ENCODE measurements at places on chromosomes 16 and 17.

DNA sequence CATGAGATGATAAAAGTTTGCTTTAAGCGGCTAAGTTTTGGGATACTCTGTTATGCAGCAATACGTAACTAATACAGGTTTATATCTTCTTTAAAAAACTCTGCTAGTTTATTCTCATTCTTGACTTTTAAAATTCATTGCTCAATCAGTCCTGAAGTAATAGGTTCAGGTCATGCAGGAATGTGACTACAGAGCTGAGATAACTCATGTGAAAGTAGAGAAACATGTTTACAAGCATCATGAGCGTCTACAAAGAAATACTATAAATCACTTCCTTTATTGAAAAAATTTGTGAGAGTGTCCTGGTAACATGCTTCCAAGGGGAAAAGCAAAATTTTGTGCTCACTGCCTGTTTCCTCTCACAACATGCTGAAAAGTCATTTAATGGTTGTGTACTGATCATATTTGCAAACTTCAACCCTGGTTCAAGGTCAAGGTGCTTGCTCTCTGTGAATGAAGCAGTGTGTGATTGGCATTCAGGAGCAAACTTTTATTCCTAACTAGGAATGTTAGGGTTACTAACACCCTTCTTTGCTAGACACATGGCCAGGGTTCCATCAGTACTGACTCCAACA lies 12.5 kb upstream of the TMIGD1 start:
- no peak for ATAC-seq

DNA sequence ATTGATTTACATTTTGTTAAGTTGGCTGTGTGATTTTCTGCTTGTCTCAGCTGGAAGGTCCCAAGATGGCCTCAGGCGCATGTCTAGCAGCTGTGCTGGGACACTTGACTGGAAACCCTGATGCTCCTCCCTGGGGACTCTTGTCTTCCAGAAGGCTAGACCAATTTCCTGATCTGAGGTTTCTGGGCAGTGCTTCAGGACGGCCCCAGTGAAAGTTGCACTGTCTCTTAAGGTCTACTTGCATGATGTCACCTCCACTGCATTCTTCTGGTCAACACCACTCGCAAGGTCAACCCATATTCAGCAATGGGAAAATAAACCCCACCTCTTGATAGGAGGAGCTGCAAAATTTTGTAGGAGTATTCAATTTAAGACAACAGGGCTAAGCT lies 116.0 kb downstream of the SALL1 start:
- ATAC-seq, result no peak

GRCh38 chr16:49977427-49977826 lies 47.6 kb upstream of the CNEP1R1 start:
- no peak for ATAC-seq

DNA sequence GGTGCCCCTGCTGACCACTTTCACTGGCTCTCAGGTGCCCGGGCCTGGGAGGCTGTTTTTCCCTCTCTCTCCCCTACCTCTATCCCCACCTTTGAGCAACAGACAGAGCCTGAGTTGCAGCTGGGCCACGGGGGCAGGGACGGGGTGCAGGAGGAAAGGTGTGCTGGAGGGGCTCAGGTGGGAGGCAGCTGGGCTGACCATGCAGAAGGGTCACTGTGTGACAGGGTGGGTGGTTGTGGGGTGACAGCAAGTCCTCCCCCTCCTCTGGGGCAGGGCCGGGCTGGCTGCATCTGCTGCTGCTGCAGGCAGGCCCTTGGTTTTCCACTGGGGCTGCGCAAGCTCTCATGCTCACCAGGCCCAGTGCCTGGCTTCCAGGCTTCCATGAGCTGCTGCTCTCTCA lies 6.6 kb downstream of the ZNF319 start:
- no peak for ATAC-seq

DNA sequence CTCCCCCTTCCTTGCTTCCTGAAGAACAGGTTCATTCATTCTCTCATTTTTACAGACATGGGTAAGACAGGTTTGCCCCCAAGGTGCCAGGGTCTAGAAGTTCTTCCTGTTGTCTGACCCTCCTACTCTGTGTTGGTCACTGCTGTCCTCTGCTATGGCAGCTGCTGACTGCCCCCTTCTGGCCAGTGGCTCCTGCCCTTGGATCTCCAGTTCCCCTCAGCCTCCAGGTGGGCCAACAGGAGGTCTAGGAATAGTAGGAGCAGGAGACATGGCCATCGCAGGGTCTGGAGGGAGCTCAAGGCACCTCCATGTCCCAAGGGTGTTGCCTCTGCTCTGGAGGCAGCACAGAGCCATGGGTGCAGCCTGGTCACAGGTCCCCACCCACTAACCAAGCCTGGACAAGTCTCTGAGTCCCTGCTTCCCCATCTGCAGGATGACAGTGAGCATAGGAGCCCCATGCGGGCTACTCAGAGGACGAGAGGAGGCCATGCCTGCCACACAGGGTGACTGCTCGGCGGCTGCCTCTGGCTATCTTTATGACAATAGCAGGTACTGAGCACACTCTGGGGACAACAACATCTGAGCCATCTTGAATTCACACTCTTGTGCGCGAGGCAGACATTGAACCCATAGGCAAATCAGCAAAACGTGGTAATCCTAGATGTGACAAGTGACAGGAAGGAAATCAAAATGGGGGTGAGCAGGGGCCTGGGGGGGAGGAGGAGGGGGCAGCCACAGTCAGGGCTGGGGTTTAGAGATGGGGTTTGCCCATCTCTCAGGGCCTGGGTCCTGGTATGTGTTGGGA lies 27.0 kb upstream of the NXPH3 start:
- ATAC-seq, result no peak

GRCh38 chr17:66492561-66493005 lies 190.2 kb downstream of the PRKCA start:
- no peak for ATAC-seq

GRCh38 chr17:56717471-56717870 lies 116.2 kb downstream of the C17orf67 start:
- ATAC-seq, result no peak

DNA sequence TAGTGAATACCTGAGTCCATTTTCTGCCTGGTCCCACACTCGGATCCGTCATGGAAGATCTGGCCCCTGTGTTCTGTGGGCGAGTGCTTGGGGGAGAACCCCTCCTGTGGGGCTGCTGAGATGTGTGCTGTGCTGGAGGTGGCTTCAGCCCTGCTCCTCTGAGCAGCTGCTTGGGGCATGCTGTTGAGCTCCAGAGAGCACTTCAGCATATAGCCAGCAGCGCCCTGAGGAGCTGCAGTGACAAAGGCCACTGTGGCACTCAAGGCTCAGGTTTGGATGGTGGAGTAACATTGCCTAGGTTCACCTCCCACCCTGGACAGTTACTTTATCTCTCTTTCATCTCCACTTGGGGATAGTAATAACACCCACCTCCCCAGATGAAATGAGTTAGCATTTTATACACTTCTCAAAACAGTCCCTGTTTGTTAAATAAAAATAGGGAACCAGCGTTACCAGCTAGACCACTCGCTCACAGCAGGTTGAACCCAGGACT lies 75.3 kb downstream of the KSR1 start:
- ATAC-seq, result peak; percentile 62

- ATAC-seq, result no peak
These were observed 16.2 kb downstream of the C16orf87 start for GRCh38 chr16:46814790-46815189.

DNA sequence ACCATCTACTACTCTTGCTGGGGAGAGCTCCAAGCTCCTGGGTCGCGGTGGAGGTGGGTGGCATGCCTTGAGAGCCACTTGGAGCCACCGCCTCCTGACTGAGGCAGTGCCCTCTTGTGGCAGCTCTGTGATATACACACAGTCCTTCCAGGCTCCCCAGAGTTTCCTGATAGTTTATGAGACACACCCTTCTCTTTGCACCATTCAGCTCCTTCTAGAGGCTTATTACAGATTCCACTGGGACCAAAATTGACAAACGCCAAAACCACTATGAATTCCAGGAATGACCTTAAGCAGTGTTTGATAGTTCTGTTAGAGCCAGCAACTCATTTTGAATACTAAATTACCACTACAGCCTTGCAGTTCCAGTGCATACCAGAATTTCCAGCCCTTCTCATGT lies 170.1 kb upstream of the CDH13 start:
- ATAC-seq, result peak; percentile 65

- ATAC-seq, result no peak
These were observed at the start of gene PVALEF for GRCh38 chr17:81165246-81166032. Gene PVALEF, plus strand, starts transcription at chr17:81165507. Its CDS starts 15,720 bp downstream, at chr17:81181227.

DNA sequence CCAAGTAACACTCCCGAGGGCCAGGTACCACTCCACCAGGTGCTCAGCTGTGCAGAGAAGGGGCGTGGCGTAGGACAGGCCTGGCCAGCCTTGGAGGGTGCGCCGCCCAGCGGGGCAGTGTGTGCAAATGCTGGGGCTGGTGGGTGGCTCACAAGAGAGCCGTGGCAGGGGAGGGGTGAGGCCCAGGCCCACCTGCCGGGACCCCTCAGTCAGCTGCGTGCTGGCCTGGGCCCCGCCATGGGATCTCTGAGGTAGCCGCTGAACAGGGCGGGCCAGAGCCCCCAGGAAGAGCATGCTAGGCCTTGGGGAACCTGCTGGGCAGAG lies 8.8 kb downstream of the TPSG1 start:
- no peak for ATAC-seq

DNA sequence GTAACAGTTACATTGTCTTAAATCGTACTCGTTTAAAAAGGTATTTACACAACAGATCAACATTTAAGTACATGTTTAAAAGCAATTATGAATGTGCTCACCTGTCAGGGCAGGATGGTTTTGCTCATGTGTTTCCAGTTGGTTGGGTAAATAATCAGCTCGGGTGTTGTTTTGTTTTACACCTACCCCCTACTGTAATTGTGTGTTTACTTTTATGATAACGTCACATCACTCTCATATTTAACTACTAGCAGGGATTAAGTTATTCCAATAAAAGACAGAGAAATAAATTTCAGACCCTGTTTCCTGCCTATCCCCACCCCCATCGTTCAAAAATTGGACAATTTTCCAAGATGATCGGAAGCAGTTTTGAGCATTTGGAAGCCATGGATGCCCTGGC lies 390.2 kb downstream of the SEC14L1 start:
- ATAC-seq, result no peak

GRCh38 chr16:83011939-83012338 lies 385.2 kb downstream of the CDH13 start:
- ATAC-seq, result no peak

GRCh38 chr16:51151961-51152663 lies 1.0 kb upstream of the SALL1 start:
- ATAC-seq, result no peak

GRCh38 chr17:20009302-20010098 lies at the start of gene SPECC1:
Gene SPECC1, plus strand, starts transcription at chr17:20009359. Its CDS starts 87,293 bp downstream, at chr17:20096652.
- ATAC-seq, result peak; percentile 98

GRCh38 chr16:28014851-28015250 lies 48.7 kb downstream of the GSG1L start:
- ATAC-seq, result no peak

- no peak for ATAC-seq
These were observed 9.3 kb downstream of the KCTD5 start for GRCh38 chr16:2691491-2692248.

DNA sequence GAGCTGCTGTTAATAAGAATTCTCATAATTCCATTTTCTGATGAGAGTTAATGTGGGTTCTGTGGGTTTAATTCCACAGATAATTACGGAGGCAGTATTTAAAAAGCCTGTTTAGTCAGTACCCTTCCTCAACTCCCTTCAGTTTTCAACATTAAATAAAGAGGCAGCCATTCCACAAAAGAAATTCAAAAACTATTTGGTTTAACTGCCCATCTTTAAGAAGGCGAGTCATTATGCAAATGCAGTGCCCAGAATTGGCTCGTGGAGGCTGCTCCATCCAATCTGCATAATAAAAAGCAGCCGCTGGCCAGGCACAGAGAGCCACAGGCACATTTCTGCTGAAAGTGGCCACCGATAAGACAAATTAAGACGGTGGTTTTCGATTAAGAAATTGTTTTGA lies 194.4 kb upstream of the TOX3 start:
- no peak for ATAC-seq

- ATAC-seq, result no peak
These were observed 47.6 kb upstream of the GNAO1 start for GRCh38 chr16:56143666-56144065.

GRCh38 chr17:80071116-80071841 lies 30.1 kb upstream of the GAA start:
- no peak for ATAC-seq

GRCh38 chr16:67965668-67966548 lies 2.5 kb downstream of the SLC12A4 start:
- ATAC-seq, result no peak

DNA sequence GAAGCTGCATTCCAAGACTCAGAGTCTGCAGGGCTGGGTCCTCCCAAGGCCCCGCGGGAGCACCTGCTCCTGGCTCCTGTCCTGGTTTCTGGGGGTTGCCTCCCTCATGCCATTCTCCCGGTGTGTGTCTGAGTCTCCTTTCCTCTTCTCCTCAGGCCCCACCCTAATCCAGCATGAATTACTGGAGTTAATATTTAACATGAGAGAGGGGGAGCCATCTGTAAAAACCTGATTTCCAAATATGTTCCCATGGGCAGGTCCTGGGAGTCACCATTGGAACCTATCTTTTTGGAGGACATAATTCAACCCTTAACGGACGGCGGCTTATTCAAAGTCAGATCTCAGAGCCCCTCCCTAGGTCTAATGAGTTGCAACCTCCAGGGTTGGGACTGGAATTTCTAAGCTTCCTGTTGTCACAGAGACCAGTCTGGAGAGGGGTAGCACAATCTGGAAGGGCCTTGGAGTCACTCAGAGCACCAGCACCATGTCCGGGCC lies 5.4 kb downstream of the C17orf99 start:
- no peak for ATAC-seq

DNA sequence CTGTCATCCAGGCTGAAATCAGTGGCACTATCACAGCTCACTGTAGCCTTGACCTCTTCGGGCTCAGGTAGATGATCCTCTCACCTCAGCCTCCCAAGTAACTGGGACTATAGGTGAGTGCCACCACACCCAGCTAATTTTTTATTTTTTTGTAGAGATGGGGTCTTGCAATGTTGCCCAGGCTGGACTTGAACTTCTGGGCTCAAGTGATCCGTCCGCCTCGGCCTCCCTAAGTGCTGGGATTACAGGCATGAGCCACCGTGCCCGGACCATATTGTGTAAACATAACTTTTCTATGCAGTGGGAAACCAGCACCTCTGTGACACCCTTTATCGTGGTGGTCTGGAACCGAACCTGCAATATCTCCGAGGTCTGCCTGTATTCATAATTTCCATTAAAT lies 11.2 kb upstream of the CSF3 start:
- ATAC-seq, result no peak

DNA sequence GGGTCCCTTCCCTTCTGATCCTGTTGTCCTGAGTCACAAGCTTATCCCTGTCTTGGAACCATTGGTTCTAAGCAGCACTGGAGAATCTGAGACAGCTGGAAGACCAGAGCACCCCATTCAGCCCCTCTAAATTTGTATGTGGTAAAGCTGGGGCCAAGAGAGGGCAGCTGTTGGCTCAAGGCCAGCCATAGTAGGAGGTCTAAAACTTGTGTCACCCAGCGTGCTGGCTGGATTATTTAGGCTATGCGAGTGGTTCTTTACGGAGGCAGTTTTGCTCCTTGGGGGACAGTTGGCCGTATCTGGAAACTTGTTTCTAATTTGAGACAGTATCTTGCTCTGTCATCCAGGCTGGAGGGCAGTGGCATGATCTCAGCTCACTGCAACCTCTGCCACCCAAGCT lies 69.6 kb upstream of the GSE1 start:
- no peak for ATAC-seq

All from stimulated activated memory B cell treated with anti-CD40 and anti-IgM and Interleukin-4, amounts not matched to agents 10 μg/mL and 1 μg/mL and 100 μg/mL, for 72 hours (primary cell).